Activated CD8-positive, alpha-beta memory T cell treated with anti-CD3 and anti-CD28 coated beads for 1 hour (primary cell): ENCODE measurements at places on chromosomes 11 and 22.

DNA sequence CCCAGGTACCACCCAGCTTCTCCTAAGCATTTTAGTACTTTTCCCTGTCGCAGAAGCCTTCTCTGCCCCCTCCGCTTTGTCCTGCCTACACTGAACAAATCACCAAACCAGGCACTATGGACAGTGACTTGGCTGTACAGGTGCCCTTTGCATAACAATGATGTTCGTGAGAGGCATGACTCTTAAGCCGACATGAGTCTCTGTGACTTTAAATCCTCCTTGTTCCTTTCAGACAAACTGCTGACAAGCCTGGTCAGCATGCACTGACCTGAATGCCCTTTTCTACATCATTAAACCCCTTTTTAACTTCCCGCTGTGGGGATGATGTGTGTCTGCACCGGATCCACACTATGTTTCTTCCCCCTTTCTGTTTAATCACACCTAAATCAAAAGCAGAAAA is 16.6 kb downstream of the CAVIN3 start:
- no peak for DNase-seq

DNA sequence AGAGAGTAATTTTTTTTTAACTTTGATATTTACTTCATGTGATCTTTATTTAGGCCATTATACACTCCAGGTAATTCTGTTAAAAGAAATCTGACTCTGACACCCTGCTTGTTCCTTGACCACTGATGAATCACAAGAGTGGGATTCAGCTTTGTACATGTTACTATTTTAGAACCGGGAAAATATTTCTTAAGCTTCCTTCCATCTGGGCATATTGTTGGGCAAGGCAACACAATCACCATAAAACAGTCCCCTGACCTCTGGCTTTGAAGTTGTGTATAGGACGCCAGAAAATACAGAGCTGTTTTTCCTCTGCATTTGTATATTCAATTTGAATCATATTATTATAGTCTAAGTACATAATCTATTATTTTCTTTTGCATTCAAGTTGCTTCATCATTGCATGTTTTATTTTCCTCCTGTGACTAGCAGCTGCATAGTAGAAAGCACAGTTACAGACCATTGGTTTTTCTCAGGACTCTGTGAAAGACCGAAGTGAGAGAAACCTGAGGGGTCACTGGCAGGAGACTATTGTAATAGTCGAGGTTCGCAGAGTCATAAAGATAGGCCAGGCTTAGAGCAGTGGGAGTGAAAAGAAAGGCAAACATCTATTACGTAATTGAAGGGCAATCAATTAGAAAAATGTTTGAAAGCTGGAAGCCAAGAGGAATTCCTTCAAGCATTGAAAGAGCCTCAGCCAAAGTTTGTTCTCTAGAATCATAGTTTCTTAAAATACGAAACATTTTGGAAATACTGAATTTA is 51.8 kb upstream of the SLC36A4 start:
- DNase-seq = no peak

DNA sequence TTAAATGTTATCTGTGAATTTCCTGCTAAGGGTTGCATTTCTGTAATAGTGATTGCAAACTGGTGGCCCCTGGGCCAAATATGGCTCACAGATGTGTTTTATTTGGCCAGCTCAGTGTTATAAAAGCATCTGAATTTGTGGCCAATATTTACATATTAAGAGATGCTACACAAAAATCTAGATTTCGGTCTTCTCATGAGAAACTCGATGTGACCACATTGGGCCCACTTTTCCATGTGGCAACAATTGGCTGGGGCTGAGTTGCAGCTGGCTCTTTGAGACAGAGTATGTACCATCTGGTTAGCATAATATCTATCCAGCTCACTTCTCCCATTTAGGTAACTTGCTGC is 244.5 kb upstream of the POU2AF2 start:
- no peak for DNase-seq

DNA sequence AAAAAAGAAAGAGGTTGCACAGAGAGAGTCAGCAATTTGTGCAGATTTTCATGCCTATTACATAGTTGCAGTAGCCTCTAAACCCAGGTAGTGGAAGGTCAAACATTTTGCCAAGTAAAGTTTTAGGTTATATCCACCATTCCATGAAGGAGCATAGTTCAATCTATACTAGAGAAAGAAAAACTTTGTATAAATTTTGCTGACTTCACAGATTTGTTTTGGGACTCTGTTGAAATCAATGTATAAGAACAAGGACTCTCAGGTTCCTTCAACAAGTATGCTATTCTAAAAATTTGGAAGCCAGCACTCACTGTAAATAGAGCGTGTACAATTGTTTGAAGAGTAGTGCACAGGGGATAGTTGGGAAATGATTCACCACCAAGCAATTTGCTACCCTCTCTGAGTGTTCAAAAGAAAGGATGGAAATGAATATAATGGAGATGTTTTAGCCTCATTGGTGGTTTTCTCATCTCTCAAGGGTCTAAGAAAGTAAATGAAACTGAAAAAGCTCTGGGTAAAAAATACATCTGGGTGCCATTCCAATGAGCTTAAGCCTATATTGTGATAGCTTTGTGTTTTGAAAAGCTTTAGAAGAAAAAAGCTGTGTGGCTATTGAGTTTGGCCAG is 508.4 kb upstream of the LUZP2 start:
- no peak for DNase-seq

DNA sequence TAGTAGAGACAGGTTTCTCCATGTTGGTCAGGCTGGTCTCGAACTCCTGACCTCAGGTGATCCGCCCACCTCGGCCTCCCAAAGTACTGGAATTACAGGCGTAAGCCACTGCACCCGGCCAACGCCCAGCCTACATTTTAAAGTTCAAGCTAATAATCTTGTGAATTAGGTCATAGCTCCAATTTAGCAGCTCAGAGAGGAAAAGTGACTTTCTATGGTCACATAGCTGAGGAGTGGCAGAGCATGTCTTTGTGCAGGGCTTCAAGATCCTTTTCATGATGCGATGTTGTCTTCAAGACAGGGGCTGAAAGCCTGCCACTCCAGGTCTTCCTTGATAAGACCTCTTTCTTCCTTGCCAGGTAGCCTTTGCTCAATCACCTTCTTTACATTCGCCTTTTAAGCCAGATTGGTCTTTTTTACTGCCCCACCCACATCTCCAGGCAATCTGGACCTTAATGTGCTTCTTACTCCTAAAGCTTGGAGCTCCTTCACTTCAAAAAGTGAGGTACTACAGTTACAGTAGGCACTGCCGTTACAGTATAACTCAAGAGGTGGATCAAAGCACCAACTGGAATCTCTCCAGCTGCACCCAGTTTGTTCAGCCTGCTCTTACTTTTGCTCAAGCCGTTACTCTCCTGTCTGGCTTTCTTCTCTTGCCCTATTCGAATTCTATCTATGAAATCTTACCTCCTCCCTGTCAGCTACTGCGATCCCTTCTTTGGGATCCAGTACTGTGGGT is 18.2 kb downstream of the YWHAH start:
- DNase-seq = no peak

- DNase-seq = no peak
These were observed 277.2 kb upstream of the PLET1 start for GRCh38 chr11:112537846-112538330.

DNA sequence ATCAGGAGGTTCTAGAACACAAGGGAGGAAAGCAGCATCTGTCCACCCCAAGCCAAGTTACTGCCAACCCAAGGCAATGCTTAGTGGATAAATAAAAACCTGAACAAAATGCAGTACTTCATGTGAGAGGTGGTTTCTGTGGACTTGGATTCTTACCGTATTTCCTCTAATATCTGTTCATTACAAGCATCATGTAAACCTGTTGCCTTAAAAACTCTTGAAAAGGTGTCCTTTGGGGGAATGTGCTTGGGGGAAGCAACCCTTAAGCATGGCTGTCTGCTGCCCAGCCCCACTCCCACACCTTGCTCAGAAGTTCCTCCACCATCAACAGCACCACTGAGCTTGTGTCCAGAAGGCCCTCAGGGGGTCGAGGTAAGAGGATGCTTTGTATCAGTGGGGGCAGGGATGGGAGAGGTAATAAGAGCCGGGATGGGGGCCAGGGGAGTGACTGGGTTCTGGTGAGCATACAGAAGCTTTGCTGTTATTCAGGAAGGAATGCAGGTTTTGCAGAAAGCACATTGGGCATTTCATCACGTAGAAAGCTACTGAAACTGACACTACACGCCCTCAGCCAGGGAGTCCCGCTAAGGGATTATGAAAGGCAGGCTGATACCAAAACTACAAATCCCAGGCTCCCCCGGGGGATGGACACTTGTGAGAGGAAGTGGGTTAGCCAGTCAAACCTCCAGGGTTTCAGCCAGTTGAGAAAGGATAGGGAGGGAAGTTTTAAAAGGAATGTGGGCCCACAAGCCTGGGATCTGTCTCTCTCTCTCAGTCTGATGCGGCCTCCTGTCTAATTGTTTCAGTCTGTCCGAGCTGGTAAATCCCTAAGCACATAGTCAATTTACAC is 52.0 kb downstream of the KCNJ1 start:
- DNase-seq = no peak
